ENCODE measurements at places on chromosomes 4 and X.

GRCh38 chr4:140866492-140867005, 110.4 kb upstream of the TBC1D9 start:
- H3K4me1 ChIP-seq = no peaks in the 10 kb centered on the region
- no peaks in the 10 kb centered on the region for H3K36me3 ChIP-seq
- H3K27ac ChIP-seq = no peak overlapping the region
- H3K27me3 ChIP-seq = no peaks in the 10 kb centered on the region
- no peak for DNase-seq

DNA sequence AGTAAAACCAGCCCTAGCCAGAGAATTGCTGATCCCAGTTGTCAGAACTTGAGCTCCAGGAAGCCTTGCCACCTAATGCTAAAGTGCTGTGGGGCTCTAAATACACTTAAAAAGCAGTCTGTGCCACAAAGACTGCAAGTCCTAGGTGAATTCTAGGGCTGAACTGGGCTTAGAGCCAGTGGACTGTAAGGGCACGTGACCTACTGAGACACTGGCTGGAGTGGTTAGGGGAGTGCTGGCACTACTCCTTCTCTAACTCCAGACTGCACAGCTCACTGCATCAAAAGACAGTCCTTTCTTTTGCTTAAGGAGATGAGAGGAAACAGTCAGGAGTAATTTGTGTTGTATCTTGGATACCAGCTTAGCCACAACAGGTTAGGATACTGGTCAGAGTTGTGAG, 1240.2 kb downstream of the FAM133A start:
- H3K27me3 ChIP-seq = no peaks in the 10 kb centered on the region
- DNase-seq = no peak
- H3K4me1 ChIP-seq = no peaks in the 10 kb centered on the region
- H3K36me3 ChIP-seq = no peaks in the 10 kb centered on the region

- no peaks in the 10 kb centered on the region for H3K27me3 ChIP-seq
Measured at GRCh38 chrX:85988353-85988752, 59.0 kb downstream of the CHM start.

DNA sequence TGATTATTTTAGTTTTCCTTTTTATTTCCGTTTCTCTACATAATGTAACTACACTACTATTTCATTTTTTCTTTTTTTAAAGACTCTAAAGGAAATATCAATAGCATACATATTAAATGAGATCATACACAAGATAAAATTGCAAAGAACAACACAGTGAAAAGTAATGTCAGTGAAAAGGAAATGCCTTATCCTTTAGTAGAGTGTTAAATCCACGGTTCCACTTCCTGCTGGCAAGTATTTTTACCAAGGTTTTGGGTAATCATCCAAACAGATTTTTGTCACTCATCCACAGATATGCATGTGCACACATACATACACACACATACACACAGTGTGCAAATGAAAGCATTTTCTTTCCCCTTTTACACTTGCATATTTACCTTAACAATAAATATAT, 548.9 kb downstream of the PPP4R3C start:
- H3K36me3 ChIP-seq = no peaks in the 10 kb centered on the region
- H3K4me1 ChIP-seq = no peaks in the 10 kb centered on the region
- no peak overlapping the region for H3K27ac ChIP-seq
- H3K4me3 ChIP-seq = no peak overlapping the region

DNA sequence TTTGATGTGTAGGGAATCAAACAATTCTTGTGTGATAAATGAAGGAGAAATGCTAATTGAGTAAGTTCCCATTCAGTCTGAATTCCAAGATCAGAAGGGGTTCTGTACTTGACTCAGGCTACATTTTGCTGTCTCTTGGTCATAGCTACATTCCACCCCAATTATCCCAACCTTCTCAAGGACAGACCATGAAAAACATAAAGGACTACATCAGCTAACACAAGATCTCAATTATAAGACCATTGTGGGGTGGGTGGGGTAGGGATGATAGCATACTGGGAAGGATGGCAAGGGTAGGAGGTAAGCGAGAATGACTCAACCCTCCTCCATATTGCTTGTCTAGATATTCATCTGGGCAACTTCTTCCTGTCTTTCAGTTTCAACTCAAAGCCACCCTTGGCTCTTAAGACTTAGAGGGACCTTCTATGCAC, 87.4 kb upstream of the ETNPPL start:
- H3K36me3 ChIP-seq = no peaks in the 10 kb centered on the region
- H3K27ac ChIP-seq = no peak overlapping the region
- no peak overlapping the region for H3K4me3 ChIP-seq
- H3K27me3 ChIP-seq = no peaks in the 10 kb centered on the region
- peaks cover 4% of the 10 kb centered on the region for H3K4me1 ChIP-seq

DNA sequence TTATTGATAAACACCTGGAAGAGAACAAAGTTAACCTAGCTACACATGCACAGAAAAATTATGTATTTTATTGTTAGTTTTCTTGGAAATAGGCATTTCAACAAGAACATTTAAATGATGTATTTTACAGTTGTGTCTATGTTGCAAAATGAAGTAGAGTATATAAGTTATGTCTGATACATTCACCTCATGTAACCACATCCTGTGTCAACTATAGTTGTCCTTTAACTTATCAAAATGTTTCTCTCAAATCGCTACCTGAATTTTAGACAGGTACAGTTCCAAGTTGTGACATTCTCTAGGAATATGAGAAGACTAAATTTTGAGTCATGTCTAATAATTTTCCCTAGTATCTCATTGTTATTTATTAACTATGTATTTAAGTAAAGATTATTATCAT, 27.2 kb upstream of the TNIP3 start:
- no peak overlapping the region for H3K27ac ChIP-seq
- DNase-seq = no peak
- H3K27me3 ChIP-seq = no peaks in the 10 kb centered on the region
- no peak overlapping the region for H3K4me3 ChIP-seq
- peaks cover 4% of the 10 kb centered on the region for H3K4me1 ChIP-seq
- no peaks in the 10 kb centered on the region for H3K36me3 ChIP-seq

GRCh38 chrX:2732076-2732475, 19.8 kb upstream of the XG start:
- peaks cover 2% of the 10 kb centered on the region for H3K36me3 ChIP-seq
- no peaks in the 10 kb centered on the region for H3K27me3 ChIP-seq
- DNase-seq = no peak

GRCh38 chr4:98614094-98614493, 44.3 kb downstream of the TSPAN5 start:
- DNase-seq = no peak
- no peak overlapping the region for H3K4me3 ChIP-seq
- peaks cover 4% of the 10 kb centered on the region for H3K4me1 ChIP-seq
- H3K27ac ChIP-seq = no peak overlapping the region
- no peaks in the 10 kb centered on the region for H3K36me3 ChIP-seq

DNA sequence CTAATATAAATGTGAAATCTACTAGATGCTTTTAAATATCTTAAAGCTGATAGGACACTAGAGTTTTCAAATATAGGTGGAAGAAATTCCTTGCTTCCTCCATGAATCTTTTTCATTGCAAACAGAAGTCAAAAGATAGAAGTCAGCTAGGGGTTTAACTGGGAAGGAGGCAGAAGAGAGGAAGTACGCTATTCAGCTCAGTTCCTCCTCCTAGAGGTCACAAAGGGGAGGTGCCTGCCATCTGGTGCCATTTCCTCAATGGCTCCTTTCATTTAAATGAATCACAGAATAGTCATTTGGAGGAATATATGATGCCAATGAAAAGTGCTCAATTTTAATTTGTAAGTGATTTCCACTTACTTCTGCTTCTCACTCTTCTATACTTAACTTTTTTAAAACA, 8.5 kb downstream of the COL25A1 start:
- H3K4me3 ChIP-seq = no peak overlapping the region
- H3K27me3 ChIP-seq = no peaks in the 10 kb centered on the region
- no peaks in the 10 kb centered on the region for H3K4me1 ChIP-seq
- no peak for DNase-seq
- no peaks in the 10 kb centered on the region for H3K36me3 ChIP-seq

DNA sequence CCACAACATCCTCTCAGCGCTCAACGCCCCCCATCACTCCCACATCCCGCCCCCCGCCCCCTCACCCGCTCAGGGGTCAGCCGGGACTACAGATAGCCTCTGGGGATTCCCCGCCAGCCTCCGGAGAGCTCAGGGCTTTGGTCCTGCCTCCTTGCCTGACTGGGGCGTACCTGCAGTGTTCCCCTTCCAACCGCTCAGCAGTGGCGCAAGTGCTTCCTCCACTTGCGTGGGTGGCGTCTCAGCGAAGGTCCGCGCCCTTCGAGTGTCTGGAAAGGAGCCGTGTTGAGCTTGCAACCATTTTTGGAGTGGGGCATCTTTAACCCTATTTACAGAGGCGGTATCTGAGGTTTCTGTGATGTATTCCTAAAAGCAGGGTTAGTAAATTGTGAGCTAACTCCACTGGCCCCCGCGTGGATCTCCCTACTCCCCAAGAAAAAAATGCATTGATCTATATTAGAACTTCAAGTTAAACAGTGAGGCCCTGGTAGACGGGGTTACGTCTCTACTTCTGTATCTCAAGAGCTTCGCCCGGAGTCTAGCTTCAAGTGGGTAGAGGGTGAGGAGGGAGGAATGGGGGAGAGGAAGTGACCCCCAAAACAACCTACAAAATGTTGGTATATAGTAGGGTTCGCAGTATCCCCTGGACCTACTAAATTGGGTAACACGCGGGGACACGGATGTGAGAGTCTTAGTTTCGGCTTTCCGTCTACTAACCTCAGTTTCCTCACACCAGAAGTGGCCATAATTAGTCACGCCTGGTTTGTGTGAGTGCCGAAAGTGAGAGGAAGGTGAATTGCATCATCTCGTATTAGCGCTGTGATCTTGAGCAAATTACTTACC, 16.1 kb downstream of the NKX3-2 start:
- peaks cover 5% of the 10 kb centered on the region for H3K27me3 ChIP-seq
- no peak overlapping the region for H3K27ac ChIP-seq
- DNase-seq = peak; percentile 56
- H3K36me3 ChIP-seq = no peaks in the 10 kb centered on the region
- H3K4me3 ChIP-seq = peak overlapping the region; percentile 53
- peaks cover 14% of the 10 kb centered on the region for H3K4me1 ChIP-seq

- no peaks in the 10 kb centered on the region for H3K27me3 ChIP-seq
- no peaks in the 10 kb centered on the region for H3K4me1 ChIP-seq
- H3K36me3 ChIP-seq = no peaks in the 10 kb centered on the region
- no peak overlapping the region for H3K4me3 ChIP-seq
- no peak overlapping the region for H3K27ac ChIP-seq
- no peak for DNase-seq
Measured at GRCh38 chr4:4789462-4789861, 70.0 kb upstream of the MSX1 start.

- no peak for DNase-seq
- H3K36me3 ChIP-seq = no peaks in the 10 kb centered on the region
- H3K4me1 ChIP-seq = no peaks in the 10 kb centered on the region
- no peak overlapping the region for H3K27ac ChIP-seq
Measured at GRCh38 chrX:69305333-69306062, 140.2 kb upstream of the PJA1 start.

All from GM12878 (cell line).